Aorta (tissue), 5 donors: ENCODE measurements at places on chromosomes 11 and 22.

DNA sequence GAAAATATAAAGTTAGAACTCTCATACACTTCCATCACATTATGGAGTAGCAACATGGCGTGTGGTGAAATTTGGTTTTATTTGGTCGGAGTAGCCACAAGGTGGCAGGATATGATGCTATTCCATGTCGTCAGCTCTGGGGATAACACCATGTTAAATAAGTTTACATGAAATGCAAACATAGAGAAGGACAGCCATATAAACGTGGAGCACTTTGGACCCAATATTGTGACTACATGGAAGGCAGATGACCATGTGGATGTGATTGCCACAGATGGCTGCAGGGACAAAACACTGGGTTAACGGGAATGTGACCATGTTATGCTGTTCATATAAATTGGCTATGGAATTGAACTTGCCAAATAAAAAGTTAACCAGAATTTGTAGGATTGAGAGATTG, 21.0 kb downstream of the OR5M11 start:
- no peak for DNase-seq

DNA sequence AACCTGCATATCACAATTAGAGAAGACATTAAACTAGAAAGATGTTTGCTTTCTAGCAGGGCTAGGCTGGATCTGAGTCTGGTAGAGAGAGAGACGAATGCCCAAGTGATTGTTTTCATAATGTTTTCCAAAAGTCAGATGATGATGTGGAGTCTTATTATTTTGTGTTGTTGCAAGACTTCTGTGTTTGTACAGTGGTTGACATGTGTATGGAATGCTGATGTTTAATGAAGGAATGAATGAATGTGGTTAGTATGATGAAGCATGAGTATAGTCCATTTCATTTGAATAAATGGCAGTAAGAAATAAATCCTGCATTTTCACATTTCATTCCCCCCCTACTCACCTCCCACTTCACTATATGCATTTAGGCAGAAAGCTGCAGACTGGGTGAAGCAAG, 69.6 kb downstream of the PPP2R1B start:
- no peak for DNase-seq

DNA sequence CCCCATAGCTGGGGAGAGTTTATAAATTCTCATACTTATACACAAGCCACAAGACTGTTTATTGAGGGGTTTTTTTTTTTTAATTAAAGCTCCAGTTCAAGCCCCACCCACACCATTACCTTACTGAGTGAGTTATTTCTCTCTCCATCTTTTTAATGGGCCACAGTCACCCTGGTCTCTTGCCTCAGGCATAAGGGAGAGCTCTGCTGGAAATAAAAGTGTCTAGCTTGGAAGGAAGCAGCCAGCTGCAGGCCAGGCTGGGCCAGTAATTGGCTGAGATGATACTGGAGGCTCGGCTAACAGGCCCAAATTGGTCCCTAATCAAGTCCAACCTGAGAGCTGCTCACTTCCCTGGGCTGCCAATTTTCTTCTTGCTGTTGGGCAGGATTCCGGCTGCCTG, 174.1 kb downstream of the INSC start:
- DNase-seq: no peak

GRCh38 chr22:50674130-50674500, 1.5 kb downstream of the SHANK3 start:
- no peak for DNase-seq

DNA sequence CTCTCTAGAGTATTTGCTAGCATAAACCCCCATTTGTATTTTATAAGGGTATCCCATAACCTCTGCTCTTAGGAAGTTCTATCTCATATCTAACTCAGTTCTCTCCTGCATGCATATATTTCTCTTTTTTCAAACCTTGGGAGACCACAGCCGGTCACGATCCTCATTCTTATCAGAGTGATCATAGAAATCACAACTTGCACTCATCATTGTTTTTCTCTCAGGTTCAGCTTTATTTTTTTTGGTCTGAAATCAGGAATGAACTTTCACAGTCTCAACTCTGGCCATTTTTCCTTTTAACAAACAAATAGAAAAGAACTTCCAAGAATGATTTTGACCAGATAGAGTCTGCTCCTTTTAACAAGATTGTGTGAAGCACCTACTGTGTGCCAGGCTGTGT, 98.6 kb upstream of the BLID start:
- DNase-seq: no peak

DNA sequence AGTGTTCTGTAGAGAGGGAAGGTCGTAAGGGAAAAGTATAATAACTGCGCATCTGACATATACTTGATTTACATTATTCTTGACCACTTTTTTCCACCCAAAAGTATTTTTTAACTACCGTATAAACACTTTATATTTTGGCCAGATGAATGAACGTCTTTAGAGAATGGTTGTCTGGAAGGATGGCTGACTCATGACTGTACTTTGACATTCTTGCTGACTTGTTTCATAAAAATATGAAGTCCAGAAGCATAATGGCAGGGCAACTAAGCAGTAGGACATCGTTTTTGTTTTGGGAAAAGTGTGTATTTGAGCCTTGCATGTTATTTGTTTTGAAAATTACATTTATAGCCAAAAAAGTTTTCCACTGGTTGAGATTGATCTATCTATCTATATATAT, 110.0 kb downstream of the OSBP2 start:
- DNase-seq: no peak

- no peak for DNase-seq
Measured at GRCh38 chr22:36147196-36147791, 13.3 kb downstream of the APOL3 start.

DNA sequence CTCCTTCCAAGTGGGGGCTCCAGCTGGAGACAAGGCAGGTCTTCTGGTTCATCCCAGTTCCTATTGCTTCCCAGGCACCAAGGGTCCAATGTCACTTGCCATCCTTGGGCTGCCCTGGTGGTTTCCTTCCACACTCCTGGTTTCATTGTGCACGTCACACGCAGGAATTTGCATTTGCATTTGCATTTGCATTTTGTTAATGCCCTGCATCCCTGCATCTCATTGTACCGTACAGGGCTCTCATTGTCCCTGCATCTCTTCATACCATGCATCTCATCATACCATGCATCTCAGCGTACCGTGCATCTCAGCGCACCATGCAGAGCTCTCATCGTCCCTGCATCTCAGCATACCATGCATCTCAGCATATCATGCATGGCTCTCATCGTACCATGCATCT, 112.2 kb upstream of the SYT13 start:
- no peak for DNase-seq

DNA sequence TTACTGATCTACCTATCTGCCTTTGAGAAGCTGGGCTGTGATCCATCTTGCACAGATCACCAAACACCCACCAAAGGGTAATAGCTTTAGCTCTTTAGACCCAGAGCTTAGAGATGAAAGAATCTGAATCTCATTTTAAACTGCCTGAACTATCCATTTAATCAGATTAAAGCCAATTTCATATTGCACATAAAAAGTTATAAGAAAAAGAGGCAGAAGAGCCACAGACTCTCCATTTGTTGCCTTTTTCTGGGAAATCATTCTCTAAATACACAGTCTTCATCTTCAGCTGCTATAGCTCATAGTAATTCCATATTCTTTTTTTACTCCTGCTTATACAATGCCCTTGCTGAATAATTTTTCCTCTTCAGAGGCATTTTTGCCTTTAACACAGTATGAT, 271.2 kb downstream of the DLG2 start:
- DNase-seq: no peak

GRCh38 chr11:100080381-100080780, 606.7 kb upstream of the ARHGAP42 start:
- no peak for DNase-seq

DNA sequence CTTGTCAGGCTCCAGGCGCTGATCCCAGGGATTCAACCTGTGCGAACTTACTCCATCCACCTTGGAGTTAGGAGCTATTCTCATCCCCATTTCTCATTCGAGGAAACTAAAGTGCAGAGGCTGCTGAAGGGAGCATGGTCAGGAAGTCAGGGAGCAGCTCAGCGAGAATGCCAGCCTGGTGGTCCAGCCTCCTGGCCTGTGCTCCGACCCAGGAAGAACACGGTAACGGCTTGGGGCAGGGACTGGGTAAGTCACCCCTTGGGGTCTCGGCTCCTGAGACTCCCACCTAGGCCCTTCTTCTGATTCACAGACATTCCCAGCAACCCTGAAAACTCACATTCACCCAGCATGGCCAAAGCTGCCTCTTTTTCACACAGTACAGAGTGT, 132.8 kb downstream of the CRYBB2 start:
- DNase-seq: no peak

GRCh38 chr22:26404851-26405421, 24.1 kb upstream of the ASPHD2 start:
- DNase-seq: no peak
